ENCODE measurements at places on chromosomes 5 and 9.

DNA sequence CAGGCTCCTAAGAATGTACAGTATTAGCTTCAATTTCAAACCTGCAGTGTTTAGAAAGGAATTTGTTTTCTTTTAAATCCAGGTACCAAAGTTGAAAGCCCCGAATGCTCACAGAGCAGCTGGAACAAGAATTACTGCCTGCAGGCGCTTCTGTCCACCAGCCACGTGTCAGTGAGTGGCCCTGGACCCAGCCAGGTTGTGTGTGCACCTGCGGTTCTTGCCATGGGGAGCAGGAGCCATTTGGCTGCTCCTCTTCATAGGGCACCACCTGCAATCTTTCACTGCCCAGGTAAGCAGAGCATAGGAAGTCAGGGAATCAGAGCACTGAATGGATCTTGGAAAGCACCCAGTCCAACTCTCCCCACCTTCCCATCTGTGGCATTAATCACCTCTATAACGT lies 79.5 kb upstream of the PIP5K1B start:
- DNase-seq, result no peak

GRCh38 chr9:114745879-114746550 lies 59.8 kb downstream of the TNFSF15 start:
- DNase-seq, result no peak

GRCh38 chr5:76489877-76490688 lies 87.0 kb downstream of the IQGAP2 start:
- no peak for DNase-seq

DNA sequence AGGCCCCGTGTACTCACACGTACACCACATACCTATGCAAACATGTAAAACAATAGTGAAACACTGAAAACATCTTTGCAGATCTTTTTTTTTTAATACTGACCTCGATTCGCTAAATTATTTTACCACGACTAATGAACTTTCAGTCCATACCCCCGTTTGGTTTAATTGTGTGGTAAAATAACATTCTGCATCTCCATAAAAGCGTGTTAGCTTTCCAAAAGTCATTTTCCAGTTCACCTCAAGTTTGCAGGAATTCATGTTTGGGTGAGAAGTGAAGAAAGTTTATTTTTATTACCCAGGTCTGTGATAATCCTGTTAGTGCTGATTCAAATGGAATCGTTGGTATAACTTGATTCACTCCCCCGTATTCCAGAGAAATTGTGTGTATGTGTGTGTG lies 652 bp downstream of the ARSK start:
- DNase-seq, result no peak

DNA sequence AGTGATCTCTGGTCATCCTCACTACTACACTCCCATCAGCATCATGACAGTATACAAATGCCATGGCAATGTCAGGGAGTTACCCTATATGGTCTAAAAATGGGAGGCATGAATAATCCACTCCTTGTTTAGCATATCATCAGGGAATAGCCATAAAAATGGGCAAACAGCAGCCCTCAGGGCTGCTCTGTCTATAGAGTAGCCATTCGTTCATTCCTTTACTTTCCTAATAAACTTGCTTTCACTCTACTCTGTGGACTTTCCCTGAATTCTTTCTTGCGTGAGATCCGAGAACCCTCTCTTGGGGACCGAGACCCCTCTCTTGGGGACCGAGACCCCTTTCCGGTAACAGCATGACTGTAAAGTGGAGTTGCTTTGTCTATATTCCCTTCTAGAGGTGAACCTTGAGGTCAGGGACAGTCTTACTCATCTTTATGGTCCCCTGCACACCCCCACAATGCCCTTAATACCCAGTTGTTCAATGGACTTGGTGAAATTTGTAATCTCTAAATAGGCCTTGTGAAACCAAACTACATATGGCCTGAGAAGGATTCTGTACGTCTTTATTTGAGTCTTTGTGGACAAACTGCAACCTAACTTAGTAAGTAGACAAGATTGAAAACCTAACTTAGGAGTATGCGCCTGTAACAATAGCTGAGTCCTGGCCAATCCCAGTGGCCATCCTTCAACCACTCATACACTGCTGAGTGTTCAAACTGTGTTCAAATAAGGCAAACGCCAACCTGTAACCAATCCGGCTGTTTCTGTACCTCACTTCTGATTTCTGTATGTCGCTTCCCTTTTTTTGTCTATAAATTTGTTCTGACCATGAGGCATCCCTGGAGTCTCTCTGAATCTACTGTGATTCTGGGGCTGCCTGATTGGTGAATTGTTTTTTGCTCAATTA lies 32.3 kb upstream of the UBTD2 start:
- DNase-seq, result no peak

GRCh38 chr5:168886157-168886556 lies 307.0 kb upstream of the PANK3 start:
- DNase-seq, result no peak

DNA sequence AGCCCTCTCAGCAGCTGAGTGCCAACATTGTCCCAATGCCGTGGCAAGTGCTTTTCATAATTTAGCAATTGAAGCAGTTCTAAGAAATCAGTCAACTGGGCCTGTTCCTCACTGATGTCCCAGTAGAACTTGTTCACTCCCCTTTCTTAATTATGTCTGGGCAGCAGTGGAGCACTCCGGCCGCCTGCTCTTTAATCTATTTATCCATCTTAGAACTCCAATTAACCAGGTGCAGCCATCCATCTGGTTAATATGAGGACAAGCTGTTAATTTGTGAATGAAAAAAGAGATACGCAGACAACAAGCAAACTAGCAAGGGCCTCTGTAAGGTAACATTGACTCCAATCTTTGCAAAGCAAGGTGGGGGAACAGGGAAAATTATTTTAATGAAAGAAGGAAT lies 39.4 kb downstream of the MAT2B start:
- no peak for DNase-seq

DNA sequence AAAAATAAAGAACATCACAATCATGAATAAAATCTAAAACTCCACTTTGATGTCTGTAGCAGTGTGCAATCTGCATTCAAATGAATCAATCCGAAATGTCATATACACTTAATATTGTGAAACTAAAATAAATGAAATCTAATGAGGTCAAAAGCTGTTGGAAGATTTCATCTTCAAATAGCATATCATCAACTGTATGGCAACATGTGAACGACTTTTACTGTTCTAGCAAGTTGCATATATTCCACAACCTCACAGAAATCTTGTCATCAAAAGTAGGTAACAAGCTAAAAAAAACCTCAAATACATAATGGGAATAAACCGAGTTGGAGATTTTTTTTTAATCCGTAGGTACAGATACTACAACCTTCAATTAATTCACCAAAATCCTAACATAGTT lies 1.2 kb downstream of the PTBP3 start:
- no peak for DNase-seq

DNA sequence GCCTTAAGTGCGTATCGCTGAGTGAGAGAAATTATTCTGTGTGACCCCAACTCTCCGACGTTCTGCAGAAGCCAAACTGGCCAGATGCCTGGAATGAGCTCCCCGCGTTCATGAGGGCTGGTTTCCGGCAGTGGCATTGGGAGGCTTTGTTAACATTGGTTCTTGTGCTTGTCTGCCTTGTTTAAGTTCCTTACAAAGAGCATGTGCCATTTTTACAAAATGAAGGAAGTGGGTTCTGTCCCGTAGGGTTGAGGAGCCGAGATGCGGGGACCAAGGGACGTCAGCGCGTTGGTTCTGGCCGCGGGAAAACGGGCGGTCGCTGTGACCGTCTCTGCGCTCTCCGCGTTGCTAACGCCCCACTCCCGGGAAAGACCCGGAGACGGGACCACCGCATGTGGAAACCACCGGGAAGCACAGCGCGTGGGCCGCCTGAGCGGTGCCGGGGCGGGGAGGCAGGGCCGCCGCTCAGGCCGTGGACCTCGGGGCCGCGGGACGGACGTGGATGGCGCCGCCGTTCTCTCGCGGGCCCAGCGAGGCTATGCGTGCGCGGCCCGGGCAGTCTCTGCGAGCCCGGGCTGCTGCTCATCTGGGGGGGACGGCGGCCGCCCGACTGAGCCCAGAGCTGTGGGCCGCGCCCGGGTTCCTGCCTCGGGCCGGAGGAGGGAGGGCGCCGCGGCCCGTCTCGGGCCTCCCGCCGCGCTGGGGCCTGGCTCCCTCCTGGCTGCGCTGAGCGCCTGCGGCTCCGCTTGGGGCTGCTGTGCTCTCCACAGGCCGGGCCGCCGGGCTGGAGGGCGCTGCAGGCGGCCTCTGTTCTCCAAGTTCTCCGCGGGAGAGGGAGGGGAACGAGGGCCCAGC lies 13.4 kb downstream of the RABL6 start:
- no peak for DNase-seq
